WTC11 (cell line): ENCODE measurements at places on chromosomes 5 and 9. TPM values are rescaled to one million over a fixed set of nuclear protein-coding genes. Genes with fewer than 3 reads are reported as not detected.
A peak's percentile ranks its signal among the peaks of the same experiment; 100 is the strongest.

DNA sequence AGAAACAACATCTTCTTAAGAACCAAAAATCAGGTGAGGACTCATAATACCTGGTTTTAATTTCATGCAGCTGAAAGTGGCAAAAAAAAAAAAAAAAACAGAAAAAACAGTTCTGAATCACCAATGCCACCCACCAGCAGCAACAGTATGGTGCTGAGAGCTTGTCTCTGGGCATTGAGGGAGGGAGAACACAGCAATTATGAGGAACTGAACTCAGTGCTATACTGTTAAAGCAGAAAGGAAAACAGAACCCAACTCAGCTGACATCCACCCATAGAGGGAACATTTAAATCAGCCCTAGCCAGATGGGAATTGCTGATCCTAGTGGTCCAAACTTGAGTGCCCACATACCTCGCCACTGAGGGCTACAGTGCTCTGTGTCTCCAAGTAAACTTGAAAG is 657.9 kb downstream of the ACTL7B start:
- DNase-seq: no peak

Gene MED10
- total RNA-seq: 15.7 to 17.9 TPM (median 17.2 TPM) in 3 replicates

- DNase-seq: peak; percentile 59
Measured at GRCh38 chr5:56816546-56817081, 1.3 kb downstream of the MAP3K1 start.

- DNase-seq: no peak
Measured at GRCh38 chr5:140631831-140632365, 1.1 kb downstream of the CD14 start.

- no peak for DNase-seq
Measured at GRCh38 chr9:77375956-77376532, 198.7 kb downstream of the VPS13A start.

Gene TNC
- total RNA-seq: 3.3 to 4.5 TPM (median 3.6 TPM) in 3 replicates

Gene KLF9
- 0.78 to 1.0 TPM (median 0.82 TPM) in 3 replicates for total RNA-seq

Gene PCDHGA9
- 1.9 to 2.9 TPM (median 2.3 TPM) in 3 replicates for total RNA-seq

DNA sequence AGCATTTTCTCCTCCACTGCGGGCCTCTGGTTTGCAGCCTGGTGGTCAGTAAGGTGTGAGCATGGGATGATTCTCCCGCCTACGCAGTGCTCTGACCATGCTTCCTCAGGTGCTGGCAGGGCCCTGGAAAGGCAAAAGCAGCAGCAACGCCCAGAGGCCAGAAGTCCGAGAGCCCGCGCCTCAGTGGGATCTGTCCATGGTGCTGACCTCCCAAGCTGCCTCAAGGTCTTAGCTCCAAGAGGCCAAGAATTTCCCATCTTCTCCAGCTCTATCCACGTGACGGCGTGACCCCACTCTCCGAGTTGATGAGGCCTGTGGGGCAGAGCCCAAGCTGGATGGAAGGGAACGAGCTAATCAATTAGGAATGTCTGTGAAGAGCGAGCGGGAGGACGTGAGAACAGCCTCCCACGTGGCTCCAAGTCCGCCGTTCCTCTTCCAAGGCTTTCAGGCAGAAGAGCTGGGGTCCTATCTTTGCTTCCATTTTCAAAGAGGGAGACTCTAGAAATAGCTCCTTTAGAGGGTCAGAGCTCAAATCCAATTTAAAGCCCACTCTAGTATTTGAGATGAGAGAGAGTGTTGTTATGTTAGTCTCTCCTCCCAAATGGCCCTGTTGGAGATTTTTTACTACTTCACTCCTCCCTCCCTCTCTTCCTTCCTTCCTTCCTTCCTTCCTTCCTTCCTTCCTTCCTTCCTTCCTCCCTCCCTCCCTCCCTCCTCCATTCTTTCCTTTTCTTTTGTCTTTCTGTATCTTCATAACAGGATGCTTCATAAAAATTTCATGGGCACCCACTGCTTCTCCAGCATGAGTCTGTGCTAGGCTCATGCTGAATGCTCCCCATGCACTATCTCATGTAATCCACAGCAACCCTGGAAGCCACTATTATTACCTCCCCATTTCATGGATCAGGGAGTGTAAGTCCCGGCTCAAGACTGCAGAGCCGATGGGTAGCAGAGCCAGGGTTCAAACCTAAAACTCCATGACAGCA is 69.3 kb downstream of the OLFM1 start:
- DNase-seq: peak; percentile 84

GRCh38 chr9:21806644-21807043 is 4.2 kb downstream of the MTAP start:
- no peak for DNase-seq

Gene SLC46A2
- total RNA-seq: 0.07 TPM in 1 of 3 replicates, not detected in the others
